T-helper 1 cell (primary cell): ENCODE measurements at places on chromosomes 6 and 20.

GRCh38 chr6:47149066-47149465 lies 106.9 kb upstream of the ADGRF1 start:
- no peak for DNase-seq

DNA sequence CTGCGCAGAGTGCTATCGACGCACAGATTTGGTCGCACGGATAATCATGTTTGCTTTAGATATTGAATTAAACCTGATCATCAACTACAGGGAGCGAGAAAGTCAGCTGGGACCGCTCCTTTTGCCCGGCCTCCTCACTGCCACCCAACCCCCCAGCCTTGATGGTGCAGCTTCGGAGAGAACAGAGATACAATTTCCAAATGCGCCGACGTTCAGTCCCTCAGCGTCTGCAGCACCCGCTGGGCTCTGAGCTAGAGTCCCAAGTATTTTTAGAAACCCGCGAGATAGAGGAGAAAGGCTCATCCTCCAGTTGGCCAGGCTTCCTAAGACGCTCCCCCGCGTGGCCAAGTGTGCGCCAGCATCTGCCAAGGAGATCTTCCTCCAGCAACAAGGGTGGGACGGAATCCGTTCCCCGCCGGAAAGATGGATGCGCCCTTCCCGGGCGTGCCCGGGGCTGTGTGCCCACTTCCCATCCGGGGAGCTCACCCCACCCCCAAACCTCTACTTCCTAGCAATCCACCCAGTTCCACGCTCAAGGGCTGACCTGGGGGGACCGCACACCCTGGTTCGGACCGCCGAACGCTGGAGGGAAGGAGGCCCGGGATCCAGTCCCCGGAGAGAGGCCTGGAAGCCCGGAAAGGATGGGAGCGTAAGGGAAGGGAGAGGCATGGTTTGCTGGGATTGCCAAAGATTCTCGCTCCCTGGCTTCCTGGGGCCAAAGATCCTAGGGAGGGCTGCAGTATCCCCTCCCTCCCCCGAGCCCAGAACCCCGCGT lies 4.1 kb downstream of the NKX2-2 start:
- DNase-seq = no peak

GRCh38 chr6:3777730-3778461 lies 26.4 kb upstream of the PXDC1 start:
- no peak for DNase-seq

DNA sequence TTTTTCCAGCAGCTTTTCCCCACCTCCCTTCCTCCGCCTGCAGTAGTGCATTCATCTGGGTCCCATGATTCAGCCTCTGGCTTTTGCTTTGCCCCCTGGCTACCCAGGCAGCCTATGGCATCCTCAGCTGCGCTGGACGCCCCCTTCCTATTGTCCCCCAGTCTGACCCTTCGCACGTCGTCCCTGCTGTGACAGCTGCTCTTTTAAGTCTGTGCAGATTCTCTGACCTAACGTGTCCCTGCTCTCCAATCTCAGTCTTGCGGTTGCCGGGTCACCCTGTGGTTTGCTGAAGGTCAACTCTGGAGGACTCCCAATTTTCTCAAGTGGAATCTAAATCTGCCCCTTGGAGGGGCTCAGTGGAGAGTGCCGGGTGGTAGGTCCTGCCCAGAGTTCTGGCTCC lies 294.3 kb downstream of the CDC5L start:
- DNase-seq = no peak

DNA sequence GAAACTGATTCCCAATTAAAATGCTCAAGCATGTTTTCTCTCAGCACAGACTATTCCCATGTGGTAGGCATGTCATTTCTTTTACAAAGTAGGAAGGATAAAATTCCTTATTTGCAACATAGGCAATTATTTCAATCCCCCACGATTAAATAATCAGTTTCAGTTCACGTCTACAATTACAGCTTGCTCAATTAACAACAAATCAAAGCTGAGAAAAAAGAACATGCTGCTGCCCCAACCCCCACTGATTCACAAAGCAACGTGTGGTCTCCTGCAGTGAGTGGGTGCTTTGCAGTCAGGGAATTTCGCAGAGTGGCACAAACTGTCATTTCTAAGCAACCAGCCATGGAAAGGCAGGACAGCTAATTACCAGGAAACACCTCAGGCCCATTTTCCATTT lies 17.0 kb downstream of the RNASET2 start:
- DNase-seq = no peak

- no peak for DNase-seq
Observed at GRCh38 chr6:32839356-32839755, 817 bp upstream of the TAP2 start.

DNA sequence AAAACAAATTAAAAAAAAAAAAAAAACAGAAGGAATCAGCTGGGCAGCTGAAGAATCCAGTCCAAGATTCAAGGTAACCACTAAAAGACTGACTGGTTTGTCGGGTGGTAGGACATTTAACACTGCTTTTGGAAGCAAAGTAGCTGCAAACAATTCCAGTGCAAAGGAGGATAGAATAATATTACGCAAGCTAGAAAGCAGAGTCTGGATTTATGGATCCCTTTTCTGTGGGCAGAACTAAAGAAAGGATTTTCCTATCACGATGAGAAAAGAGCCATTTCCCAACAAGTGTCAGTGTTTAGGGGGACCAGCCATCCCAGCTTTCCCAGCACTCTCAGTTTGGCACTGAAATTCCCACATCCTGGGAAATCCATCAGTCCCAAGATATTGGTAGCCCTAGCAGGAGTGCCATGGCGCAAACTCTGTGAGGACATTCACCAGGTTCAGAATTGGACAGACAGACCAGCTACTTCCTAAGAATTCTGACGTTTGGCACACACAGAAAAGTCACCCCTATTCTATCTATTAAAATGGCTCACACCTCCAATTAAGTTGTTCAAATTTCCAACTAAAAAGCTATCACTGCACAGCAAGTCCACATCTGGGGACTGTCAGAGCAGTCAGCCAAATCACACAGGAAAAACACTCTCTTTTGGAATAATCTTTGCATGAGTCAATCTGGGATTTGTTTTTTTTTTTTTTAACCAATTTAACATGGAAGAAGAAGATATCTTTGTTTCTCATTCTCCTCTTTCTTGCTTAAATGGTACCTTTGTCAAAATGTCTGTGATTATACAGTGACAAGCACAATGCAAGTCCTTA lies 356.8 kb upstream of the ARID1B start:
- DNase-seq = no peak

DNA sequence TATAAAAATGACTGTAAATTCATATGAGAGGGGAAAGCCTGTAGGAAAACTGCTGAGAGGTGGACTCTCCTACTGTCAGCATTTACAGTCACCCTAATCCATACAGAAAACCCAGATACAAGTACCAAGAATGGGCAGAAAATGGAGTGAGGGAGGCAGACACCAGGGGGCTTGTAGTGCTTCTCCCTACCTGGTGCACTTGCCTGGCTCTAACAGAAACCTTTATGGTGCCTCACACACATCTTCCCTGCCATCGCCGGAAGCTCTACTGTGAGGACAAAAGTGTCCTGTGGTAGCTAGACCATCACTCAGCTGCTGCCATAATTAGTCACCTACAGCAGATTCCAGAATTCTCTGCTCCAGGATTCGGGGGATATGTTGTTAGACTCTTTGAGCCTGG lies 441.3 kb downstream of the TFAP2B start:
- DNase-seq = no peak

DNA sequence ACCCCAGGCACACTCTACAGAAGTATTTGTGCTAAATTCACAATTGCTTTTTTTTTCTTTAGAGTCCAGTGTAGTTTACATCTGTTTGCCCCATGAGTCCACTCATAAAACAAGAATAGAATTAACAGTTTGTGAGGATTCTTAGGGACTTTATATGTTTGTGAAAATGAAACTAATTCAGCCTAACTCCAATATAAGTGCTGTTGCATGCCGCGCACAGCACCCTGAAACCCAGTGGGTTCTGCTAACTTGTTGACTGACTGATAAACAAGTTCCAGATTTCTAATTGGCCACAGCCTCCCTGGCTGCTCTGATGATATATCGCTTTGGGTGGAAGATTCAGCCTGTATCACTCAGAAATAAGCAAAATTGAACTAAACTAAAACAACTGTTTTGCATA lies 561.4 kb downstream of the PKHD1 start:
- no peak for DNase-seq

GRCh38 chr20:63735859-63736718 lies at the start of gene LIME1:
Gene LIME1 (plus strand): TSS chr20:63736664. CDS start chr20:63737550, 886 bp downstream.
- peak; percentile 64 for DNase-seq

DNA sequence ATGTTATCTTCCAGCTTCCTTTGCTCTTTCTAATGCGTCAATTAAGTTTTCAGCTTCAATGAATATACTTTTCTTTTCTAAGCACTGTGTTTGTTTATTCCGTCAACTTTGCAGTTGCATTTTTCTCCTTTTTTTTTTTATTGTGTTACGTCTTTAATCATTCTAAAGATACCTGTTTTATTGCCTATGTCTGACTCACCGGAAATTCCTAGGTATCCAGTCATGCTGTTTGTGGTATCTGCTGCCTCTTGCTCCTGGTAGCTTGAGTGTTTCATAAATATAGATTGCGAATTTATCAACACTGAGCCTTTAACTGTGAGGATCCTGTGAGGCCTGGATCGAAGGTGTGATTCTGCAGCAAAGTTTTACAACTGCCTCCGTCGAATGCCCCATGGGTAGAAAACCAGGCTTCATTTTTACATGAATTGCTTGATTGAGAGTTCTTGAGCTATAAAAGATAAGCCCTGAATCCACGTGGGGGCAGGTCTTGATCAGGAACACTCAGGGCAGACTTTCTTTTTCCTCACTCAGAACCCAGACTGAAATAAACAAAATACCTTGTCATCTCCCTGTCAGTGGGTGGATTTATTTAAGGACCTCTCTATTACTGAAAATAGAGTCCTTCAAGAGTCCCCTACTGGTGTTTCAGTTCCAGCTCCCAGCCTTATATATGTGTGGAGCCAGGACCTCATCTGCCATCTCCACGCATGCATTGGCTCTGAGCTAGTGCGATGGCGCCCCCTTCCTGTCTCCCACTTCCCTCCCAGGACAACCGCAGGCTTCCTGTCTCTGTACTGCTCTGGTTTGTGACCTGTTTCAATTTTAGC lies 60.1 kb upstream of the LRRC1 start:
- DNase-seq = no peak

DNA sequence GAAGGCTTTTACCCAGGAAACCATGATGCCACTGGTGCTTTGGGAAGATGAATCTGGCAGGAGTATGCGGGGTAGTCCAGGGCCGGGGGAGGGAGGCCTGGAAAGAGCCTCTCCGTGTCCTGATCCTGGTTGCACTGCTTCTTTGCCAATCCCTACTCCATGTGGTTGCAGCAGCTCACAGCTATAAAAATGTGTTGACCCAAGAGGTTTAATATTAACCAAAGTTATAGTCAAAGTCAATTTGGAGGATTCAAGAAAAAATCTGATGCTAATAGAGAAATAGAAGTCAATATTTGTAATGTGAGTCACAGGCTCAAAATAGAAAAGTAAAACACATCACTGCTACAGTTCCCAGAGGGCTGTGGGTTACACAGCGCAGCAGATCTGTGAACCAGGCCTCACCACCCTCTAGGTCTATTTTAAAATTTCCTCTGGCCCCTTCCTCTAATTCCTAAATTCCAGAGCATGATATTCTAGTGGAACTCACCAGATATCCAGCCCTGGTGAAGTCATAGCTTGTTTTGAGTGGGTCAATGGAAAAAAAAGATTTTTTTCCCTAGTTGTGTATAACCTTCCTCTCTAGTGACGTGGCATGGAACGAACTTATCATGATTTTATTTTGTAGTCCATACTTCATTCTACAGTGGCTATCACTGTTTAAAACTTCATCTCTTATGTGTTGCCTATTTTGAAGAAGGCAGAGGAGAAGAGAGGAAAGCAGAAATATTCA lies 63.2 kb upstream of the BMP2 start:
- DNase-seq = no peak

- DNase-seq = no peak
Observed at GRCh38 chr6:25404693-25405169, 125.6 kb downstream of the CARMIL1 start.

- DNase-seq = peak; percentile 4
Observed at GRCh38 chr20:43284486-43284885, 94.8 kb upstream of the PTPRT start.

DNA sequence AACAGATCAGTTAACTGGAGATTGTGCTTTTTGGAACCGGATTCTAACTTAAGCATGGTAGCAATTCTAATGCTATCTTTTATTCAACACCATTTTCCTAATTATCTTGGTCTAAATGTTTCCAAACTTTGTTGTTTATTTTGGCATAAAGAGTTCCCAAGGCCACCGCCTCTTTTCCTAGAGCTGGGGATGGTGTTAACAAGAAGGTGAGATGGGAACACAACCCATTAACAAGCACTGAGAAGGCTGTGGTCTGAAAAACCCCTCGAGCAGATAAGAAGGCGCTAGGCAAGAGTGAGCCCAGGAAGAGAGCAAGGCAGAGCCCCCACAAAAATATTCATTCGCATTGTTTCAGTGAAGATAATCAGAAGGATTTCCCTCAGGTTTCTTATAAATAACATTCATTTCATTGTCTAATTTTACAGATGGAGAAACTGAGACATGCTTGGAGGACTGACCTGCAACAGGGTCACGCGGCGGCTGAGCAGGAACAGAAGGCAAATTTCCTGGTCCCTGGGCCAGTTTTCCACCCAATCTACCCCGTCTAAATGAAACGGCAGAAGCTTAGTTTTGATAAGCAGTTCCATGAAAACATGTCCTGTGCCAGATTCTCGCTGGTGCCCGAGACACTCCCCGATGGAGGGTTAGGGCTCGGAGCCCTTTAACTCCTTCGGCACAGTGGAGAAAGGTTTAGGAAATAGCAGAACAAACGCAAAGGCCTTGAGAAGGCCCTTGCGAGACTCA lies 155.6 kb downstream of the FOXC1 start:
- no peak for DNase-seq

DNA sequence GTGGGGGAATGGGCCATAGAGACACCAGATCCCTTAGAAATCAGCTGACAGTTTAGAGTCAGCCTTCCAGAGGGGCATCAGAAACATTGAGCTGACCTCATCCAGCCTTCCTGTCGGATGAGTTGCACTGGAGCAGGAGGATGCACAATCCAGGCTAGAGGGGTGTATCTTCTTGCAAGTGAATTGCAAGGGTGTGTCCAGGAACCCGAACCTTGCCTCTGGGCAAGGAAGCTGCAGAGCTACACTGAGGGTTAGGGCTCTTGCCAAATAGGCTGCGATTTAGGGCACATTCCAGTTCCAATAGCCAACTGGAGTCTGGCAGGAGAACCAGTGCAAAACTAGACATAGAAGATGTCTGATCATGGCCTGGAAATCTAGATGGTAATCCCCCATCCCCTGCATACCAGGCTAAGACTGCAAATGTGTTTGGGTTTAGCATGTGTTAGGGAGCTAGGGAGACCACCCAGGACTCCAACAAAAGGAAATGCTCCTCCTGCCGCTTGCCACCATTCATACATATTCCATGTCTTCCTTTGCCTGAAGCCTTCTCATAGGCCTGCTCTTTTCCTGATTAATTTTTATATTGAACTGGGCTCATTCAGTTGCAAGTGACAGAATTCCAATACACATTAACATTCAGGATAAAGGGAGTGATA lies 6.3 kb upstream of the UTRN start:
- DNase-seq = no peak

DNA sequence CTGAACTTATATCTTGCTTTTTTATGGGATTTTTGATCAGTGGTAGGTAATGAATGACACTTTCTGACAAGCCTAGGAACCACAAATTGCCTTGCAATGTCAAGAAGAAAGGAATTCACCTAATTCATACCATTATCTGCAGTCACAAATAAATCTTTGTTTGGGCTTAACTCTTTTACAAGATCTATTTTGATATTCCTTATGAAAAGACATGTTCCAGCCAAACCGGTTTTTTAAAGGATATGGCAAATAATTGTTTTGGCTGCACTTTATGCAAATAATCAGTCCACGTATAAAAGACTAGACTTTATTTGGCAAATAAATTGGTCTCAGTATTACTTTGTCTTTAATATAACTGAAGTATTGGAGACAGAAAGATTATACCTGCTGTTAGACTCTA lies 771.7 kb upstream of the ADGRB3 start:
- no peak for DNase-seq

- DNase-seq = no peak
Observed at GRCh38 chr6:7204726-7205125, 97.0 kb downstream of the RREB1 start.
